ENCODE measurements at places on chromosomes 11 and 22.

DNA sequence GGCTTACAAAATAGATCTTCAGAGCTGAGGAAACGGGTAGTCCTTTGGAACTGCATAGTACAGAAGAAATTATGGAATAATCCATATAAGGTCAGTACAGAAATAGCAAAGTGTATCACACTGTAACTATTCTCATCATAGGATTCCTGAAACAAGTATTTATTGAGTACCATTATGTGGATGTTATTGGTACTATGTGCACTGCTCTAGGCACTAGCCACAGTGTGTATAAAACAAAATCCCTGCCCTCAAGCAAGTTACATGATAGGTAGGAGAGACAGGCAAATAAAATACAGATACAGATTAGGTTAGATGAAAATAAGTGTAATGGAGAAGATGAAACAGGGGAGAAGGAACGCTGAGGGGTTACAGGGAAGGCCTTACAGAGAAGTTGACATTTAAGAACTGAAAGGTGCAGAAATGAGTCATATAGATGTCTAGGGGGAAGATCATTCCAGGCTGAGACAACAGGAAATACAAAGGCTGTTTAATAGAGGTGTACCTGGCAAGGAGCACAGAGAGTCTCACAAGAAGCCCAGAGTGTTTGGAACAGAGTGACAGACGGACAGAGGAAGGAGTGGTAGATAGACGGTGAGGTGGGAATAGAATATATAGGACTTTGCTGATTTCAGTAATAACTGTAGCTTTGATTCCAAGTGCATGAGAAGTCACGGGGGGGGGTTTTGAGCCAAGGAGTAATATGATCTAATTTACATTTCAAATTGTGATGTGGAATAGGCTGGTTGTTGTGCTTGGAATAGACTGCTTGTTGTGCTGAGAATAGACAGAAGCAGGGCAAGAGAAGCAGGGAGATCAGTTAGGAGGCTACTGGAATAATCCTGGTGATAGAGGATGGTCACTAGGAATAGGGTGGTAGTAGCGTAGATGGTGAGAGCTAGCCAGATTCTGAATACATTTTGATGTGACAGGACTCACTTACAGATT is 13.7 kb downstream of the RNF141 start:
- no peak for DNase-seq

DNA sequence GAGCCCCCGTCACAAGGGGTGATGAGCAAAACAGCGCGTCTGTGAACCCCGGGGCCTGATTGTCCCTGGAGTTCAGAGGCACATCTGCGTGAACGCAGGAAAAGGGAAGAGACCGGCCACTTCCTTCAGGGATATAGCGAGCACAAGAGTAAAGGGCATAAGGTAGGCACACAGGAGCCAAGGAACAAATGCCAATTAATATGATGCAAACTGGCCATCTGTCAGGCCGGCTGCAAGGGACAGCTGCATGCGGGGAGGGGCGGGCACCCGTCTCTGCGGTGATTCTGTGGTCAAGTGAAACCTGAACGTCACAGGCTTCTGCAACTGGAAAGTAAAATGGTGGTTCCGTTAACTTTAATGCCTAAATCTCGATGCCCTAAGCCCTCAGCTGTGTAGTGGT is 64.7 kb downstream of the TRIM29 start:
- DNase-seq: no peak

- DNase-seq: no peak
Measured at GRCh38 chr11:112525844-112526590, 265.4 kb upstream of the PLET1 start.

DNA sequence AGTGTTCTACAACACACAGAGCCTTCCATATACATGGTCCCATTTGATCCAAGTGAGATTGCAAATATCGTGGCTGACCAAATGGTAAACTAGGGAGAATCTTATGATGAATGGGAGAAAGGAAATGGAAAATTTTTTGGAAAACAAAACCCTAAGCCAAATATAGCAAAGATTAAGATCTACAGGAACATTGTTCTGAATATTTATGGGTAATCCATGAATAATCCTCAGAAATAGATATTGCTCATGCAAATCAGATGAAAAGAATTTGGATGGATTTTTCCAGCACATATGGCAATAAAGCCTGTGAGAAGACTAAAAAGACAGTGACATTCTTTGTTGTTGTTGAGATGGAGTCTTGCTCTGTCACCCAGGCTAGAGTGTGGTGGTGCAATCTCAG is 21.7 kb upstream of the PRDM10 start:
- DNase-seq: no peak

DNA sequence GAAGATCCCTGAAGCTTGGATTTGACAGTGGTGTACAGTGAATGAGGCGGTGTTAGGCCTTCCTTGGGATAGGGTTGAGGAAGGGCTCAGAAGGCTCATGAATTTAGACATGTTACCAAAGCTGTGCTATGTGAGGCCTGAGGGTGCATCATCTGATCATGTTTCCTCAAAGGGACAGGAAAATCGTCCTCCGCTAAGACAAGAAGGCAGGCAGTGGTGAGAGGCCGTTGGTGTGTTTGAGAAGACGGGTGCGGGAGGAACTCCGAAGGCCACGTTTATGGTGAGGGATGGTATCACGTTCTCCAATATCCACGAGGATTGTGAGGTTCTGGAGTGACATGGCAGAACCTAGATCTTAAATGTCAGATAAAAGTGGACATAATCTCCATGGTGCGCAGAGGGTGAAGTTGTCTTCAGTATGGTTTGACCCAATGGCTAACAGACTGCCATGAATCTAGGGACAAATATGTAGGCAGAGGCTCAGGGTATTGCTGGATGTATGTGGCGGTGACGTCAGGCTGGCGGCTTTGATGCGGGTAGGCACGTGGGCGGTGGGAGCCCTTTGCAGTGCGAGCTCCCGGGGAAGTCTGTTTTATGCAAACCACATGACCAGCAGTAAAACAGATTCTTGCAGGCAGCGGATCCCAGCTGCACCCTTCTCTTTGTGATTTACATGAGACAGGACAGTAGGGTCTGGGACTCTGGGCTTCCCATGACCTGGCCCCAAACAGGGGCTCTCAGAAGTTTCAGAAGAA is 242.3 kb upstream of the B3GAT1 start:
- DNase-seq: no peak

DNA sequence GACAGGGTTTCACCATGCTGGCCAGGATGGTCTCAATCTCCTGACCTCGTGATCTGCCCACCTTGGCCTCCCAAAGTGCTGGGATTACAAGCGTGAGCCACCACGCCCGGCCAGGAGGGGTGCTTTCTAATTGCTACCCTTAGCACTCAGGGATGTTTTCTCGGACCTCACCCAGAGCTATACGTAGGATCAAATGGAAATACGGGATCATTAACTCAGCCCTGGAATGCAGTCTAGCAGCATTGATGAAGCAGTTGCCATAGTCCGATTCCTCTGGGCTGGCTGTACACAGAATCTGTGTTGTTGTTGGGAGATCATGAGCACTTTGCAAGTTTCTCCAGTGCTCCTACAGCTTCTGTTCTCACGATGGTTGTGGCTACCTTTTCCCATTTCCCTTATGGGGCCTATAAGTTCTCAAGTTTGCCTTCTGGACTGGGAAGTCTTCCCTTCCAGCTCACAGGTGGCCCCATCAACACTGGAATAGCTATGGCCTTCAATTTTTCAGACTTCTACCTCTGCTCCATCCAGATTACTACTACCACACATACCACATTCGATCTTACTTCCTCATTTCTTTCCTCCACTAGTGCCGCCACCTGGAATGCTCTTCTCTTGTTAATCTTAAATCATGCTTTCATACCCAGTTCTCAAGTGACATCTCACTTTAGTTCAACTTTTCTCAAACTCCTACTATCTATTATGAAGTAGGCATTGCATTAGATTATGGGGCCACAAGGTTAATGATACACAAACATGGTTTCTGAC is 16.1 kb upstream of the PCF11 start:
- no peak for DNase-seq

- DNase-seq: no peak
Measured at GRCh38 chr11:27444801-27445215, 27.8 kb downstream of the LGR4 start.

DNA sequence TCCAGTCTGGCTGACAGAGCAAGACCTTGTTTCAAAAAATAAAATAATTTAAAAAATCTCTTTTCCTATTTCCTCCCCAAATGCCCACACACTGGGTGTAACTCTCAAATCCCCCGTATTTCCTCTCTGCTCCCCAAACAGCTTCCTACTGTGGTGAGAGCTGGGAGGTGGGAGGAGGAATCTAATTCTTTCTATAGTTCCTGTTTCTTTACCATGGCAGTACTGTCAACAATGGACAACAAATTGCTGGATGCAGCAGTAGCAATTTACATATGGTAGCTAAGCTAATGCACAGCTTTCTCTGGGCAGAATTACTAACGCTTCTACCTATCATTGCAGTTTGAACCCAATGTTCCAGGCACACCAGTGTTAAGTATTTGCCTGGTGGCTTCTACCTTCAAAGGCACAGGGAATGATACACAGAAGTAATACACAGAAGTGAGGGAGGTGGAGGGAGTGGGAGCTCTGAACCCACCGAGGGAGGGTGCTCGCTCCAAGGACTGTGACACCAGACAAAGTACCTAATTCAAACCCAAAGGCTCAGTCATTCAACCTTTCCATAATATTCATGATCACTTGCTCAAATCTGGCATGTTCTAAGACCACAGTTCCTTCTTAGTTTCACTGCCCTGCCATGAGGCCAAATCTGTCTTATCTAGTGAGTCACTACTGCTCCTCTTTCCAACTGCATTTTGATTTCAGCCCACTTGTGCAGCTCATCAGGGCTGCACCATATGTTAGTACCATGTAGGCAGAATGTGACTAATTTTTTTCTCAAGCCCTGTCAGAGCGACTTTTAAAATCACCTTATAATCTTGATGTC is 37.9 kb downstream of the CELF1 start:
- DNase-seq: no peak

- no peak for DNase-seq
Measured at GRCh38 chr22:38868286-38868721, 3.7 kb downstream of the CBX6 start.

DNA sequence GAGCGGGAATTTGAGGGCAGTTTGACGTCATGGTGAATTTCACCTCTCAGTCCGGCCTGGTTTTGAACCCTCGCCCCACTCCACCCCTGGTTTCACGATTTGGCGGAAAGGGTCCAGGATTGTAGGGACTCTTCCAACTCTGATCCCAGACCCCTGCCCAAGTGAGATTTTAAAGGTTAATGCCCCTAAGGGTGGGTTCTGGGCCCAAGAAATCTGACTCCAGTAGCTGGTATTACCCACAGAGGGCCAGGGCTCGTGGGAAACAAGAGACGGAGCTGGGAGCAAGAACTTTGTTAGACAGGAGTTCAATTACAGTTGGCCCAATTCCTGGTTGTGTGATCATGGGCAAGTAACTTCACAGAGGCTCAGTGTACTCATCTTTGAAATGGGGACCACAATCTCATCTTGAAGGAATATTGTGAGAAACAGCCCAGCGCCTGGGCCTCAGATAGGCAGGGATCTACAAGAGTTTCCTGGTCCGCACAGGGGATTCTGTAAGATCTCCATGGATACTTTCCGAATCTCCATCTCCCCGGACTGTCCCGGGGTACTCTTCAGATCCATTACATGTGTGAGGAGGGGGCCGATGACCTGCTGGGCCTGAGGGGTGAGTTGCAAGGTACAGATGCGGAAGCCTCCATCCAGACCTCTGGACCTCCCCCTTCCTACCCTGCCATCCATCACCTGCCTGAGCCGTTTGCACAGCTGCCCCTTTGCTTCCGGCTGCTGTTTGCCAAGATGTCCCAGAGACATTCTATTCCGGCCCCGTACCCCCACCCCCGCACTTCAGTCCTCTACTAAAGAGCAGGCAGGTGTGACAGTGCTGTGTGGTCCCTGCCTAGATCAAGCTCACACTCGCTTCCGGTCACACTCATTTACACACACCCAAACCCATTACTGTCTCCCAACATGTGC is 687 bp upstream of the CALCA start:
- no peak for DNase-seq

DNA sequence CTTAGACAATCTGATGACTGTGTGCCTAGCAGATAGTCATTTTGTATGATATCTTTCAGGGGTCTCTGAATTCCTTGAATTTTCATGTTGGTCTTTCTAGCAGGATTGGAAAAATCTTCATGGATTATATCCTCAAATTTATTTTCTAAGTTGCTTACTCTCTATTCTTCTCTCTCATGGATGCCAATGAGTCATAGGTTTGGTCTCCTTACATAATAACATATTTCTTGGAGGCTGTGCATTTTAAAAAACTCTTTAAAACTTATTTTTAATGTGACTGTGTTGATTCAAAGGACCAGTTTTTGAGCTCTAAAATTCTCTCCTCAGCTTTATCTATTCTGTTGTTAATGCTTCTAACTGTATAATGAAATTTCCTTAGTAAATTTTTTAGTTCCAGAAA is 198.7 kb downstream of the AASDHPPT start:
- no peak for DNase-seq

DNA sequence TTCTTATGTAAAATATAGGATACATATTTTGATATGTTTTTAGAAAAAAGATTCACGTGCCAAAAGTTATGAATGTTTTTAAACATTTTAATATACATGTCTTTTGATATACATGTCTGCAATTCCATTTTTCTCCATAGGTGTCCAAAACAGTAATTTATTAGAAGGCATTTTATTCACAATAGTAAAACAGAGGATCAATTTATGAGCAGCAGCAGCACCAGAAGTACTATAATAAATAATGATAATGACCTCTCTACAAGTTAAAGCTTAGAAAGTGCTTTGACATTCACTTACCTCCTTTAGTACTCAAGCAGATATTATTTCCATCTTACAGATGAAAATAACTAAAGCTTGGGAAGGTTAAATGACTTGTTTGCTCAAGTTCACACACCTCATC is 96.7 kb upstream of the DBX1 start:
- DNase-seq: no peak

GRCh38 chr22:33116841-33117547 is 58.8 kb upstream of the SYN3 start:
- DNase-seq: no peak

DNA sequence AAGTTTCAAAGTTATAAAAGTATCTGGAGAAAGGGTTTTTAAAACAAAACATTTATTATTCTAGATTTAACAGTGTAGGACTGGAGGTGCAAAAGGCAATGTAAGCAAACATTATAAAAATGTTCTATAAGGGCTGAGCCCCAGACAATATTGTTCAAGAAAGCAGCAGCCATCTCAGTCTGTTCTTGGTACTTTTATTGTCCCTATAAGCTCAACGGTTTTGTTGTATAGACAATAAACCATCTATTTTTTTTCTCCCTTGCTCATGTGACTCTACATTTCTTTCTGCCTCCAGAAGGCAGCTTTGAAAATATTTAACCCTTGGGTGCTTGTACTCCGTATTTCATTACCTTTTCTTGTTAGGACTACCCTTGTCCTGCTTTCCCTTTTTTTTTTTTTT is 25.2 kb upstream of the NXPE2 start:
- DNase-seq: no peak

- DNase-seq: no peak
Measured at GRCh38 chr22:38273135-38273826, 471 bp upstream of the TMEM184B start.

- no peak for DNase-seq
Measured at GRCh38 chr22:49608228-49608627, 219.4 kb downstream of the BRD1 start.

GRCh38 chr11:61732705-61733104 is 19.7 kb upstream of the MYRF start:
- no peak for DNase-seq
